ENCODE measurements at places on chromosomes 11 and 22.

DNA sequence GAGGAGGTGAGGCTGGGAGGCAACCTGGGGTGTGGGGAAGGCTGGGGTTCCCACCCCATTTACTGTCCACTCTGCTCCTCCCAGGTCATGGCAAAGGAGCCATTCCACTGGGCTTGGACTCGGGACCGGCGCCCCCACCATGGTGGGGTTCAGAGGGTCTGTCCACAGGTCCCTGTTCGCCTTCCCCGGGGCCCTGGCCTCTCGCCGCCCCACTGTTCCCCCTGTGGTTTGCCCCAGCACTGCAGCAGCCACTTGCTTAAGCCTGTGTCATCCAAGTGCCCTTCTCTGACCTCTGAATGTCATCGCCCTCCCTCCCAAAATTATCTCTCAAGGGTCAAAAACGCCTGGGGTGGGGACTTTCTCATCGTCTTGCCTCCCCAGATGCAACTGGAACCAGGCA, 2.6 kb downstream of the SPDYC start:
- DNase-seq, result no peak

- DNase-seq, result no peak
Observed at GRCh38 chr11:105298630-105299029, 159.1 kb upstream of the CARD18 start.

DNA sequence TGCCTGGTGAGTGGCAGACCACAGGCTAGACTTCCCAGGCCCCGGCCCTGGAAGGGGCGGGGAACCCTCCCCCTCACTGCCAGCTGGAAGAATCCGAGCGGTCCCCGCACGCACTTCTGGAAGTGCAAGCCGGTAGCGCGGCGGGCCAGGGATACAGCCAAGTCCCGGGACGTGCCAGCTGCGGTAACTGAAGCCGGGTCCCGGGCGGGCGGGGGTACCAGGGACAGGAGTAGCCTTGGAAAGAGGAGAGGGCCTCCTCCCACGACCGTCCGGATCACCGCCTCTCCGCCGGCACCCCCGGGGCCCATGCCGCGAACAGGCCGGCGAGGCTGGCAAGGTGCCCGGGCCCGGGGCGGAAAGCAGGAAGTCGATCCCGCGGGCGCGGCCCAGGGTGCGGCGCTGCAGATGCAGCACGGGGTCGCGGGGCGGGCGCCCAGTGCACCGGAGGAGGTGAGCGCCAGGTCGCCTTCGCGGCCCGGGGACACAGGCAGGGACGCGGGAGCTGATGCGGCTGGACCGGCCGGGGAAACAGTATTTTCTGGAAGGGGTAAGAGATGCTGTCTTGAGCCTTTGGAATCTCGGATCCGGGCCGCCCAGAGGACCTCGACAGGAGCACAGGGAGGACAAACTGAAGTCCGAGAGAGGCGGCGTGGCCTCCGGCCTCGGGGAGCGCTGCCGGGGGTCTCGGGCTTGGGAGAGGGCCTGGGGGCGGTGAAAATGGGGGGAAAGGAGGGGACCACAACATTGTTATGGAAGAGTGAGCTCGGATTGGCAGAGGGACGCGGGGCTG, 783 bp upstream of the SLC35C1 start:
- DNase-seq, result peak; percentile 46

GRCh38 chr22:17103351-17103750, 17.8 kb downstream of the TMEM121B start:
- DNase-seq, result no peak

DNA sequence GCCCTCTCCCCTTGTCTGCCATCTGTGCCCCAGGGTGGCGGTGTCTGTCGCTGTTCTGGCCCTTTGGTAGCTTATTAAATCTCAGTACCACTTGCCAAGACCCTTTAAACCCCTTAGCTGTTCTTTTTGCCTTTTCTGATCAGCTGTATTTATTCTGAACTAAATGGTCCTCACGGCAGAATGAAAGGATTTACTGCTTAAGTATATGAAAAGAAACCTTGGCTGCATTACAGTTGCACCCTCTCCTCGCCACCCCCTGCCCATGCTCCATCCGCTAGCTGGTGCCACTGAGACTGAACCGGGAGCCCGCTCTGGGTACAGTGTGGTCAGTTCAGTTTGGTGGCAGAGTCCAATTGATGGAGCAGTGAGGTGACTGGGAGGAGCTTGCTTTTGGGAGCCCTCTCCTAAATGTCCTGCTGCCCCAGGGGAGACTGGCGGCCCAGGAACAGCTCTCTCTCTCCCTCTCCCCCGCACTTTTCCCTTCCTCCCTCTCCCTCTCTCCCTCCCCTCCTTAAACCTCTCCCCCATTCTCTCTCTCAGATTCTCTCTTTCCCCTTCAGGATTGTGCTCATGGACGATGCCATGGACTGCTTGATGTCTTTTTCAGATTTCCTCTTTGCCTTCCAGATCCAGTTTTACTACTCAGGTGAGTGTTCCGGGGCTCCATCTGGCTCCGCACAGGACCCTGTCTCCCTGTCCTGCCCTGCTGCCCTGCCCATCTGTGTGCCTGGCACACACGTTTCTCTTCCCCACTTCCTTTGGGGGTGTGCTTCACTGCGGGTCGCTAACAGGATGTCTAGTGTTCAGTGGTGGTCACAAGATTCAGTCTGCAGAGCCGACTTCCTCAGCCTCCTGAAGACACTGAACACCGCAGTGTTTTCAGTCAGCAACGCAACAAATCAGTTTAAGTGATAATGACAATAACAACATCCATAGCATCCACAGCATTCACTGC, 21.8 kb downstream of the ARFGAP2 start:
- DNase-seq, result no peak

DNA sequence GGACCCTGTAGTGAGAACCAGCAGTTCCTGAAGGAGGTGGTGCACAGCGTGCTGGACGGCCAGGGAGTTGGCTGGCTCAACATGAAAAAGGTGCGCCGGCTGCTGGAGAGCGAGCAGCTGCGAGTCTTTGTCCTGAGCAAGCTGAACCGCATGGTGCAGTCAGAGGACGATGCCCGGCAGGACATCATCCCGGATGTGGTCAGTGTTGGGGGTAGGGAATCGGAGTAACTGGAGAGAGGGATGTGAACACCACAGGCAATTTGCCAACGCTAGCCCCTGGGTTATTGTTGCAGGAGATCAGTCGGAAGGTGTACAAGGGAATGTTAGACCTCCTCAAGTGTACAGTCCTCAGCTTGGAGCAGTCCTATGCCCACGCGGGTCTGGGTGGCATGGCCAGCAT, 19.9 kb downstream of the MADD start:
- no peak for DNase-seq

DNA sequence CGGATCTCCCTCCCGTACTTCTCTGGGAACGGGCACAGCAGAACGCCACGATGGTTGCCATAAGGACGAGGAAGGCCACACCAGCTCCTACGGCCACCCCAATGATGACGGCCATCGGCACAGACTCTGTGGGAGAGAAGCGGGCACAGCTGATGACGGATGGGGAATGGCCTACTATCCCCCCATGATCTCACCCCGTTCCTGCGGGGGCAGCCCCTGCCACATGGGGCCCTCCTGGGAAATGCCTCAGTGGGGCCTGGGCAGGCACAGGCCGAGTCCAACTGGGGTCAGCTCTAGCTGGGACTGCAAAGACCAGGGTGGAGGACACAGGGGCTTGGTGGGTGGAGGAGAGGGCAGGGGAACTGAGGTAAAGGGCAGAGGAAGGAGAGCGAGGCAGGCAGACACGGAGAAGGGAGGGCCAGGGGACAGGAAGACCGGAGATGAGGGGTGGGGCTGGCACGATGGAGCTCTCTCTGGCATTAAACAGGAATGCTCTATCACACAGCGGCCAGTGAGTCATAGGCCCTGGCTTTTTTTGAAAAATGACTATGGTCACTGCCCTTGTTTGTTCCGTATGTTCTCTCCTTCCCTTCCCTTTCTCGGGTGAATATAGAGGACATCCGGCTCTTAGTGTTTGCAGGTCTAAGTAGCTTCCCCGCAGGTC, 76.0 kb downstream of the ST3GAL4 start:
- no peak for DNase-seq

- DNase-seq, result no peak
Observed at GRCh38 chr11:34234086-34234740, 123.6 kb downstream of the ABTB2 start.

DNA sequence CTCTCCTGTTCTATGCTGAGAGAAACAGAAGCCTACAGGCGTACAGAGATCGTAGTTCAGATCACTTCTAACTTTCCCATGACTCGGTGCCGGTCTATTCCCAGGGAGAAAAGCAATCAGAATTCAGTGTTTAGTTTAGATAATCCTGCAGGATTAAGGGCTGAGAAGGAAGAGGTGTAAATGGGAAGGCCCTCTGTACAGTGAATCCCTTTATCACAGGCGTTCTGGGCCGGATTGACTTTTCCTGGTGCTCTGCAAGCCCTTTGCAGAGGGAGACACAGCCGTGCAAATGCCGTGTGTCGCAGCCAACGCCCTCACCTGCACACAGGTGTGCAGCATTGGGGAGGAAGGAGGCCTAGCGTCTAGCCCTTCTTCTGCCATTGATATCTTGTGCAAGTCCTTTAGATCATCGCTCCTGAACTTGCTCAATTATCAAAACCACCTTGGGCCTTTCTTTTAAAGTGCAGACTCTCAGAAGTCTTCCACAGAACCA, 90.6 kb downstream of the DSCAML1 start:
- no peak for DNase-seq

DNA sequence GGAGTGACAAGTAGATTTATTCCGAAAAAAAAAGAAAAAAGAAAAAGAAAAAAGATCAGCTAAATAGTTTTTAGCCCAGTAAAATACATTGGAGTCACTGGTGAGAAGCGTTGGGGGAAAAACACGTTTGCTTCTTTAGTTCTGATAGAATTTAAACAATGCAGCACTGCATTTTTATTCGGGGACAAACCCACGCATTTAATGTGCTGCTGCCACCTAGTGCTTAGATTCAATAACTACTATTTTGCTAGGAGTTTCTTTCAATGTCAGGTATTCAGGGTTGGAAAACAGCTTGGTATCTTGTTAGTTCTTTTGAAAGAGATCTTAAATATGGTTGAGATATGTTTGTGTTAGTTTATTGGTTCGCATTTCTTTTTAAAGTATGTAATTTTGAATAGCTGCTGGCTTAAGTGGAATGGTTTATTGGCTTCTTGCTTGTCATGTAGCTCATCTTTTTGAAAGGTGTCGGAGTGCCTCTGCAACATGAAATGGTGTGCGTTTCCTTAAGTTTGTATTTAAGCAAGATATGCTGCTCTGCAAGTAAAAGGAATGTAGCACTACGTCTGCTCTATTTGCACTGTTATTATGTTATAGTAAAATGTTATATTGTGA, 41.9 kb downstream of the SVIP start:
- DNase-seq, result peak; percentile 24

DNA sequence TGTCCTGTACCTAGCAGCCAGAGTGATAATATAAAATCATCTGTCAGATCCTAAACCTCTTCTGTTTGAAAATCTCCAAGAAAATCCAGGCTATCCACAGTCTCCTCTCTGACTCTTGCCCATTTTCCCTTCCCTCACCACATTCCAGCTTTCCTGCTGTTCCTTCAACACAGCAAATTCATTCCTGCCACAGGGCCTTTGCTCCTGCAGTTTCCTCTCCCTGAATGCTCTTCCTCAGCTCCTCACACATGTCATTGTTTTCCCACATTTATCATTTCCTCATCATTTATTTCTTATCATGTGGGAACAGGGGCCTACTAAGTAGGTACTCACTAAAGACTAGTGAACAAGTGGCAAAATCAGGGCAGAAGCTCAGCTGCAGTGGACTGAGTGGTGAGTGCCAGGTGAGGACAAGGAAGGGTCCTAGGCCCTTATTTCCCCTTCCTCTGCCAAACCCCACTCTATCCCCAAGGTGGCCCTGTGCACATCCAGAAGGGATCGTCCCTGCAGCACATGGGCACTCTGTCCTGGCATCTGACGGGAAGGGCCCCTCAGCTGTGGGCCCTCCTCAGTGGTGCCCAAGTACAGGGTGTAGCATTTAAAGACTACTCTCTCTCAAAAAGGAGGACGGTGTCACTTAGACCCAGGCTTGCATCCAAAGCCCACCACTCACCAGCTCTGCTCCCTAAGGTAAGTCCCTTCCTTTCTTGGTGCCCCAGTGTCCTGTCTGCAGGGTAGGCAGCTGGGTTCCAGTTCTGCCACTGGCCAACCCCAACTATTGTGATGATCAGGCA, 2.0 kb downstream of the LRRC32 start:
- DNase-seq, result no peak

- DNase-seq, result no peak
Observed at GRCh38 chr11:108933630-108934029, 268.8 kb downstream of the DDX10 start.

DNA sequence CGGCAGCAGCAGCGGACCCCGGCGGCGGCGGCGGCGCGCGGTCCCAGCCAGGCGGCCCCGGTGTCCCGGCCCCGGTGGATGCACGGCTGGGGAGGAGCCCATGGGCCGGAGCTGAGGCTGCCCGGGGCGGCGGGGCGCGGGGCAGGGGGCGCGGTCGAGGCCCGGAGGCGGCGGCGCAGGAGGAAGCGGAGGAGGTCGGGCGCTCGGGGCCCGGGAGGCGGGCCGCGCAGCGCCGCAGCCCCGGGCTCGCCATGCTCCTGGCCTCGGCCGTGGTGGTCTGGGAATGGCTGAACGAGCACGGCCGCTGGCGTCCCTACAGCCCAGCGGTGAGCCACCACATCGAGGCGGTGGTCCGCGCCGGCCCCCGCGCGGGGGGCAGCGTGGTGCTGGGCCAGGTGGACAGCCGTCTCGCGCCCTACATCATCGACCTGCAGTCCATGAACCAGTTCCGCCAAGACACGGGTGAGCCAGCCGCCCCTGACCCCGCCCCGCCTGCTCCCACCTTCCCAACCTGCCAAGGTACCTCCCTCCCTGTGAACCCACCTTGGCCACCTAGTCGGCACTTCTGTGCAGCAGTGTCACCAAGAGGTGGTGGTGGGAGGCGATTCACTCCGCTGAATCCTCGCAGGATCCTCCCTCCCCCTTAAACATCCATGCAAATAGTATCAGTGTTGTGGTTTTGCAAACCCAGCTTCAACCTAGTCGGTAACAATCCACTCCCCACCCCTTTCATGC, 580 bp downstream of the DTX4 start:
- no peak for DNase-seq

DNA sequence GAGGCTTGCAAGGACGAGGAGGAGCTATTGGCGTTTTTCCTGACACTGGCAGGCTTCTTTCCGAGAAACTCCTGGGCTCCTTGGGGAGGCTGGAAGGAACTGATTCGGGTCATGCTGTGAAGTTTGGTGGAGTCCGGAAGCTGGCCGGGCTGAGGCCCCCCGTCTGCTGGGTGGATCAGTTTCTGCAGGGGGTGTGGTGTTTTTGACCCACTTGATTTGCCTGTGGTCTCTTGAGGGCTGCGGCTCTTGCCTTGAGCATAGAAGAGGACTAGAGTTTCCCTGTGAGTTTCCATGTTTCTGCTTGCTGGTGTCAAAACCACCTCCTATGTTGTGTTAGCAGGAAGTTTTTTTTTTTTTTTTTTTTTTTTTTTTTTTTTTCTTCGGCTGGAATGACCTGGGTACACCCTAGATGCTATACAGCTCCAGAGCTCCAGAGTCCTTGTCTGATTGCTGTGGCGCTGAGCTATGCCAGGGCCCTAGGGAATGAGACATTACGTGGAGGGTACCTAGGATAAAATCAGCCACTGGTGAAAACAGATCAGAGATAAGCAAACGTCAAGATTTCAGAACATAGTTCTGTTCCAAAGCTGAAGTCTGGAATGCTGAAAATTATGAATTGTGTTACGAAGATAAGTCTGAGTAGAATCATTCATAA, 728 bp downstream of the TBC1D22A start:
- DNase-seq, result no peak

- no peak for DNase-seq
Observed at GRCh38 chr11:62280452-62280851, 10.5 kb downstream of the SCGB2A2 start.

GRCh38 chr11:62358273-62358672, 21.0 kb downstream of the ASRGL1 start:
- no peak for DNase-seq

- no peak for DNase-seq
Observed at GRCh38 chr11:124798991-124799347, 1.2 kb downstream of the MSANTD2 start.

GRCh38 chr22:45462034-45462655, 40.5 kb upstream of the FBLN1 start:
- DNase-seq, result no peak
